ENCODE measurements at places on chromosomes 13 and 19.

DNA sequence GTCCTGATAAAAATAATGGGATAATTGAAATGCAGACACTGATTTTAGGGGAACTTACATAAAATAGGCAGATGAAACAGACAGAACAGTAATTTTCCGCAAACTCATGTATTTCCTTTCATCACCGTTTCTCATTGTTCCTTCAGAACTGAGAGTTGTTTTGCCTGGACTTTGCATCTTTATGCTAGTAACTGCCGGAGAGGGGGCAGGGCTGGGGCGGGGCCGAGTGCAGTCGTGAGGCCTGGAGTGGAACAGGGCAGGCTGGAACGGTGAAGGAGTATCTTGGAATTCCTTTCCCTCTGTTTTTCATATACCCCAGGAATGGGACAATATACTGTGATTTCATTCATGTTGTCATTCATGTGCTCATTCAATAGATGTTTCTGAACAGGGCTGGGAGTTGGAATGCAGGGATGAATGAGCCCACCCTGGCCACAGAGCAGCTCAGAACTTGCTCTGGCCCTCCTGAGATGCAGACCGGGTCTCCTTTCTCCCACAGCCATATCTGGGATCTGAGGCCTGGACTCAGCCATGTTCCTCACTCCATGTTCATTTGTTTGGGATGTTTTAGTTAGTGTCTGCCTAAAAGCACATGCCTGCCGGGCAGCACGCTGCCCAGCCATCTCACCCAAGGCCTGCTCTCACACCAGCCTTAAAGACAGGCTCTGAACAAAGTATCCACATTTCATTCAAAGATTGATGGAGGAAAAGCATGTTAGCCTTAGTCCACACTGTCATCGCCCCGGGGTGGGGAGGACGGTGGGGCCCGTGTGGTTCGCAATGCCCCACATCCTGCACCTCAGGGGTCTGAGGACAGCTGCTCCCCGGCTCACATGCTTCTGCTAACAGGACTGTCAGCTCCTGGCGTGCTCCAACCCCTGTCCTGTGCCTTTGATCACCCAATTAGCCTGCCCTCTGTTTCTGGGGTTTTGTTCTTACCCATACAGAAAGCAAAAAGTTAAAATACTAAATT, 92.9 kb downstream of the SOX1 start:
- DNase-seq = no peak

DNA sequence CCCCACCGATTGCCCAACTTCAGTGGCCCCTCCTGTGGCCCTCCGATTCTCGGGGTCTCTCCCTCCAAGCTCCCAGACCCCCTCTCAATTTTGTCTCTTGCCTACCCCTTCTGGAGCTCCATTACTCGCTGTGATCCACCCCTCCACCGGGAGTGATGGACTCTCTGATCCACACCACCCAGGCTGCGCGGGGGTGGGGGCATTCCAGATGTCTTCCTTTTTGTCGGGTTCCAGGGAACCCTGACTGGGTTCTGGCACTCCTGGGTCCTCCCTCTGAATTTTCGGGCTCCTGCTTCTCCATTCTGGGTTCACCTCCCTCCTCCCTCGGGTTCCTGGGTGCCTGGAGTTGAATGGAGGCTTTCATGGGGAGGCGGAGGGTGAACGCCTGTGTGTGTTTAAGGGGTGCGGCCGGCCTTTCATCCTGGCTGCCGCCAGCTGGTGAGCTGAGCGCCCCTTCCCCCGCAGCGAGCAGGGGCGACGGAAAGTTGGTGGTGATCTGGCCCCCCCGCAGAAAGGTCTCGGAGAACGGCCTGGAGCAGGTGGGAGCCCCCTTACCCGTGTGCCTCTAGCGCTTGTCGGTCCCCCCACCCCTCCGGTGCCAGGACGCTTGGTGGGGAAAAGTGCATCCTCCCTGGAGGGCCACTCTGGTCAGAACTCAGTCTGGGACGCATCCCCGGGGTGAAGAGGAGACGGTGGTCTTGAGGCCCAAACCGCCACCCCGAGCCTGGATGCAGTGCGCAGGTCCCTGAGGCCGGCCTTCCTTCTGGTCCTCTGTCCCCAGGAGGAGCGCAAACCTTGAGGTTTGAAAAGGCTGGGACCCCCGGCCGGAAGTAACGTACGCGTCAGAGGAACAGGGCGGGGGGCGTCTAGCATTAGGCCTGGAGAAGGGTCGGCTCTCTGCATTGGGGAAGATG, 1.6 kb downstream of the MISP3 start:
- DNase-seq = no peak

DNA sequence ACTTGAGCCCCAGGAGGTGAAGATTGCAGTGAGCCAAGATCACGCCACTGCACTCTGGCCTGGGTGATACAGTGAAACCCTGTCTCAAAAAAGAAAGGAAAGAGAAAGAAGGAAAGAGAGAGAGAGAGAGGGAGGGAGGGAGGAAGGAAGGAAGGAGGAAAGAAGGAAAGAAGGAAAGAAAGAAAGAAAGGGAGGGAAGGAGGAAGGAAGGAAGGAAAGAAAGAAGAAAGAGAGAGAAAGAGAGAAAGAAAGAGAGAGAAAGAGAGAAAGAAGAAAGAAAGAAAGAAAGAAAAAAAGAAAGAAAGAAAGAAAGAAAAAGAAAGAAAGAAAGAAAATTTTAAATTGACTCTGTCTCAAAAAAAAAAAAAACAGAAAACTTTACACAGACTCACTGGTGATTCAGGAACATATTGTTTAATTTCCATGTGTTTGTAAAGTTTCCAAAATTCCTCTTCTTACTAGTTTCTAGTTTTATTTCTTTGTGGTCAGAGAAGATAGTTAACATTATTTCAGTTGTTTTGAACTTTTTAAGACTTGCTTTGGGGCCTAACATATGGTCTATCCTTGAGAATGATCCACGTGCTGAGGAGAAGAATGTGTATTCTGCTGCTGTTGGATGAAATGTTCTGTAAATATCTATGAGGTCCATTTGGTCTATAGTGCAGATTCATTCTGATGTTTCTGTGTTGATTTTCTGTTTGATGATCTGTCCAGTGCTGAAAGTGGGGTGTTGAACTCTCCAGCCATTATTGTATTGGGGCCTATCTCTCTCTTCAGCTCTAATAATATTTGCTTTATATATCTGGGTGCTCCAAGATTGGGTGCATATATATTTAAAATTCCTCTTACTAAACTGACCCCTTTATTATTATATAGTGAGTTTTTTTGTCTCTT, 204.4 kb upstream of the SERP2 start:
- no peak for DNase-seq

DNA sequence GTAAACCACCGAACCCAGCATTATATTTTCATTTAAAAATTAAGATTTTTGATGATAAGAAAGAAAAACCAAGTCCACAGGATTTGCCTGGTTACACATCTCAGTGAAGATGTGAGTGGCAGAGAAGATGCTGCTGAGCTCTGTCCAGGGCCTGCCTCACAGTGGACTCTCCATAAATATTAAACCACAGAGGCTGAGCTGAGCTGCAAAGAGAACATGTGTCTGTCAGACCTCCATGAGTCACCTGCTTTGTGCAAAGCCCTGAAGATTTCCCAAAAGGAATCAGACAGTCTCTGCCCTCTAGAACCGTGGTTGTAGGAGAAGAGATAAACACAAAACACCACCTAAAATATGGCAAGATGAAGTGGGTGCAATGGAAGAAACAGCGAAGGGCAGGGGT, 127.2 kb upstream of the TSC22D1 start:
- DNase-seq = no peak

GRCh38 chr19:17580470-17581144, 25.2 kb downstream of the COLGALT1 start:
- DNase-seq = no peak

GRCh38 chr13:75660694-75661093, 24.6 kb downstream of the LMO7 start:
- DNase-seq = no peak

GRCh38 chr19:18966307-18966706, 25.3 kb upstream of the HOMER3 start:
- no peak for DNase-seq

- DNase-seq = no peak
Observed at GRCh38 chr19:18046059-18046718, 38.2 kb downstream of the ARRDC2 start.

- no peak for DNase-seq
Observed at GRCh38 chr13:110195547-110196485, 111.1 kb downstream of the COL4A1 start.

DNA sequence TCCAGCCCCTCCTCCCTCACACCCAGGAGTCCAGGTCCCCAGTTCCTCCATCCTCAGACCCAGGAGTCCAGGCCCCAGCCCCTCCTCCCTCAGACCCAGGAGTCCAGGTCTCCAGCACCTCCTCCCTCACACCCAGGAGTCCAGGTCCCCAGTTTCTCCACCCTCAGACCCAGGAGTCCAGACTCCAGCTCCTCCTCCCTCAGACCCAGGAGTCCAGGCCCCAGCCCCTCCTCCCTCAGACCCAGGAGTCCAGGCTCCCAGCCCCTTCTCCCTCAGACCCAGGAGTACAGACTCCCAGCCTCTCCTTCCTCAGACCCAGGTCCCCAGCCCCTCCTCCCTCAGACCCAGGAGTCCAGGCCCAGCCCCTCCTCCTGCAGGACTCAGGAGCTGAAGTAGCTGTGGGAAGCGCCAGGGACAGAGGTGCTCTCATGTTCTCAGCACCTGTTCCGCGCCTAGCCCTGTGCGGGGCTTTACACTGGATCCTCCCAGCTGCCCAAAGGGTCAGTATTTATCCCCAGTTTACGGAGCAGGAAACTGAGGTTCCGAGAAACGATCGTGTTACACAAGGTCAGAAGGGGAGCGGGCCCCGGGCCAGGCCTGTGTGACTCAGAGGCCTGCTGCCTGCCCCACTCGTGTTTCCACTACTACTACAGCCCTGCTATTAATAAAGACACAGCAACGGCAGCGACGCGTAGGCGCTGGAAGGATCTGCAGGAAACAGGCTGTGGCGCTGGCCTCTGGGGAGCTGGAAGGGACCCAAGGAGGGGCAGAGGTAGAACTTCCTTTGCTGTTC, 1.7 kb upstream of the SBK3 start:
- DNase-seq = no peak

DNA sequence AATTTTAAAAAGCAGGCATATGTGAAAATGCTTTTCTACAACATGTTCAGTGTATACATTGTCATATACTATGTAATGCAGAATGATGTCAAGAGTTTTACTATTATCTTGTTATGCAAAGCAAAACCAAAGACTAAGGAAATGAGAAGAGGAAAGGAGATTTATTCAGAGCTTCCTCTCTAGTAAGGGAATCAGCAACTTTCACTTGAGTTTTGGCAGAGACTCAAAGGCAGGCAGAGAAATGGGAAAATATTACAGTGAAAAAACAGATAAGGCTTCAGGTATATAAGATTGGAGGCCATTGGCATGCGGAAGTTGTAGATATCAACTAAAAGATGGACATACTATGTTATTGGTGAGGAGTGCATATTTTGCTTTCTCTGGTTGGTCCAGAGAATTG, 512.0 kb upstream of the PCDH20 start:
- DNase-seq = no peak

GRCh38 chr13:24630121-24630520, 50.1 kb upstream of the ATP12A start:
- no peak for DNase-seq

DNA sequence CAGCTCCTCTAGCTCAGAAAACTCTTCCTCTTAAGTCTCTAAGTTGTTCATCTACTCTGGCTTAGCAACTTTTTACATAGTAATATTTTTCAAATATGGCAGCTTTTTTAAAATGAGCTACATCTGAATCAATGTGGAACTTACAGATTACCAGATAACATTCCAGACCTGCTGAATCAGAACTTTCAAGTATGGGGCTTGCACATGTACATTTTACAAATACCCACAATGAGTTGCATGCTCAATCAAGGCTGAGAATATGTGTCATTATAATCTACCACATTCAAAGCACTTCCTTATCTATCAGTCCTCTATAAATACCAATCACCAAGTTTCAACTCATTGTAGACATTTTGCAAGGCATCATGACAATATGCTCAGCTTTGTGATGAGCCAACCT, 383.1 kb downstream of the FGF14 start:
- DNase-seq = no peak

DNA sequence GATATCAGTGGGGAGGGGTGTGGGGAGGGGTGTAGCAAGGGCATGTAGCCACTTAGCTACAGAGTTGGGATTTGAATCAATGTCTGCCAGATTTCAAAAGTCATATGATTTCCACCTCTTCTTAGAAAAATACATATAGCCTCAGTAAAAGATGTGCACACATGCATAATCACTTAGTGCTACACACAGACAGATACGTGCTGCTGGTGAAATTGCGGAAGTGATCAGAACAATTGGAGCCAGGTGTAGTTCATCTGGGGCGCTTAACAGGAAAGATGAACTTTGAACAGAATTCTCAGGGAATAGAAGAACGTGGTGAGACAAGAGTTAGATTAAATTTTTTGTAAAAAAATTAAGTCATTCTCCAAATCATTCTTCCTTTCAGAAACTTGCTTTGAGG, 333.1 kb downstream of the KCNRG start:
- DNase-seq = no peak

DNA sequence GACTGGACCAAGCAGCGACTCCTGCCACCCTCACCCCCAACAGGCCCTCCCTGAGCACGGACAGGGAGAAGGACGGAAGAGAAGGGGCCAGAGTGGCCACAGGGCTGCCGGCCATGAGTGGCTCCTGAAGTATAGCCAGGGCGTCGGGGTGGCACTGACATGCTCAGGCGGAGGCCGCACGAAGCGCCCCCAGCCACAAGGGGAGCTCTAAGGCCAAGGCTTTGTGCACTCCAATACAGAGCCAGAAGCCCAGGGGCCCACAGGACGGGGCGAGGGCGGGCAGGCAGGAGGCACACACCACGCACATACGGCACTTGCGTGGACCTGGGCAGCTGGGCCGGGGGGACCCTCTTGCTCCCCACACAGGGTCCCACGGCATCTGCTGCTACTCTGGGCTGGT, 52.0 kb downstream of the KLF2 start:
- no peak for DNase-seq

DNA sequence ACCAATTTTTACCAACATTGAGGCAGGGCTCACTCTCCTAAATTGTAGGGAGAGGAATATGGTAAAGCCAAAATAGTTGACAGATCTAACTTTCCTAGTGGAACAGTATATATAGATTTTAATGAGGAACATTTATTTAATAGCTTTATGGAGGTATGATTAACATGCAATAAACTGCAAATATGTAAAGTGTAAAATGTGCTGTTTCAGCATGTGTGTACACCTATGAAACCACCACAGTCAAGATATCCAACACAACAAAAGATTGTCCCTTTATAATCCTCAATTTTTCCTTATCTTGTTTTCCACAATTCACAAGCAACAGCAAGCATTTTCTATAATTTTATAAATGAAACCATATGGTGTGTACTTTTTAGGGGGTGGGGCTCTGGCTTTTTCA, 4.1 kb upstream of the TRAPPC2B start:
- DNase-seq = no peak

- DNase-seq = no peak
Observed at GRCh38 chr19:1171755-1172352, 2.2 kb downstream of the SBNO2 start.

- DNase-seq = no peak
Observed at GRCh38 chr13:78657699-78658629, 991 bp downstream of the OBI1 start.

GRCh38 chr13:106296723-106297122, 238.7 kb downstream of the EFNB2 start:
- DNase-seq = no peak

GRCh38 chr19:13150931-13151604, 857 bp downstream of the IER2 start:
- no peak for DNase-seq

Measured in stimulated activated CD8-positive, alpha-beta memory T cell treated with anti-CD3 and anti-CD28 coated beads, Interleukin-15, amount 100 ng/mL, for 48 hours (primary cell).